Inflammatory macrophage (primary cell): ENCODE measurements at places on chromosomes 11 and 22.

DNA sequence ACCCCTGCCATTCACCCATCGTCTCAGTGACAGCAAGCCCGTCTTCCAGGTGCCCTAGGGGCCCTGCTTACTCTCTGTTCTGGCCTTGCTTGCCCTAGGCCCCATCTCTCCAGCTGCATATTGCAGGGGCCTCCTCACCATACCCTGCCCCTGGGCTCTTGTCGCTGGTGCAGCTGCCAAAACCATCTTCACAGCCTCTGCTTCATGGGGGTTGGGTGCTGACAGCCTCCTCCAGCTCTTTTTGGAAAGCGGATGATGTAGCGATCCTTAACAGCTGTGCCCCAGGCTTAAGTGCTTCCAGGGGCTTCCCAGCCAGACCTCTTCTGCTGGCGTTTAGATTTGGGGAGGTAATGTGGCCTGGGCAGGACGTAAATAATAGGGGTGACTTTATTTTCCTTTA lies 61.2 kb upstream of the SUSD2 start:
- DNase-seq = no peak

GRCh38 chr11:117457835-117458234 lies 130.2 kb downstream of the CEP164 start:
- DNase-seq = no peak

- peak; percentile 85 for DNase-seq
Measured at GRCh38 chr11:34492806-34493414, 20.7 kb downstream of the ELF5 start.

DNA sequence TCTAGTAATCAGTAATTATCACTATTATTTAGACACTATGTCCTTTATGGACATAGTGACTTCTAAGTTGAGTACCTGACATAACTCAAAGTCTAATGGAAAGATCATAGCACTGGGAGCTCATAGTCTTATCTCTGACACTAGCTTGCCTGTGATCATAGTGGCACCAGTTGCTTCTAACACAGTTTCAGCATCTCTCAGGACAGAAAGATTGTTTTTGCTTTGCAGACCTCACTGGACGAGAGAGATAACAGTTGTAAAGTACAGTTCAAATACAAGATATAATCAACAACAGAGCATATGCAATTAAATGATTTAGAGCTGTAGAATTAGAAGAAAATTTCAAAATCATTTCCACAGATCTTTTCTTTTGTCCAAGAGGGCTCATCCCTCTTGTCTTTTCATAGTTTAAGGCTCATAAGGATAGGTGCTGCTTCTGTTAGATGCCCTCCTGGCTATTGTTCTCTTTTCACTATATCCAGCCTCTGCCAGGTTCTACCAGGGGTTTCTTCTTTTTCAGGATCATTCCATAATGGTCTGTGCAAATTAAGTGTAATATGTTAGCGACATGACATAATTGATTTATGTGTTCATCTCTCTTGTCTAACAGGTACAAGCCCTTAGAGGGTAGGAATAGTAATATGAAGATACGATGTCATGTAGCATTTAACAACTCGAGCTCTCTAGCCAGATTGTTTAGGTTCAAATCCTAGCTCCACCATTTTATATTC lies 1175.4 kb upstream of the TENM4 start:
- DNase-seq = no peak

DNA sequence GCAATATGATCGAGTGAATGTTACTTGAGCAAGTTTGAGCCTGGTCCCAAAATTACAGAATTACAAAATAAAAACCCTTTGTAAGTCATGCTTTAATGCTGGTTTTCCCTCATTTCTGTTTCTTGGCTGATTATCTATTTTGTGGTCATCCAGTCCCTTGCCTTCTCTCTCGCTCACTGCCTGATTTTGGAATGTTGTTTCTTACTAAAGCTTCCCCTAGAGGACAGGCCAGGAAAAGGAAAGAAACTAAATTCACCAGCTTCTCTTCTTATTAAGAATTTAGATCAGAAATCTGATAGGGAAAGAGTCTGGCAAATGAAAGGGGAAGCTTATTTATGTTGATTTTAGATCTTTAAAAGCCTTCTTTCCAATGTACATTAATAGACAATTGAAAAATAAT lies 16.6 kb upstream of the BDNF start:
- DNase-seq = no peak

DNA sequence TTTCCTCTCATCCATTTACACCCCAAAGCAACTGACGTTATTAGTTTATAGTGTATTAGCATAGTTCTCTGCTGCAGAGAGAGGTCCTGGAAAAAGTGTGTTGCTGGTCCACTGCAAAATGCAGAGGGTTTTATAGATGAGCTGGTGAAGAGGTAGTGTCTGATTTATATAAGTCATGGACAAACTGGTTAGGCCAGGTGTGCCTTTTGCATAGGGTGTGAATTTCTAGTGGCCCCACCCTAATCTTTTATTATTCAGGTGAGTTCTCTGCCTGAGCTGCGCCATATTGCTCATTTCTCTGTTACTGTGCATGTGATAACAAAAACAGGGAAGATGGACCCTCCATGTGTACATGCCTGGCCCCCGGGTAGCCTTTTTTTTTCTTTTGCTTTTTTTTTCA lies 43.1 kb upstream of the TRIM77 start:
- DNase-seq = no peak

GRCh38 chr11:1667121-1667850 lies 29.7 kb upstream of the KRTAP5-6 start:
- no peak for DNase-seq

DNA sequence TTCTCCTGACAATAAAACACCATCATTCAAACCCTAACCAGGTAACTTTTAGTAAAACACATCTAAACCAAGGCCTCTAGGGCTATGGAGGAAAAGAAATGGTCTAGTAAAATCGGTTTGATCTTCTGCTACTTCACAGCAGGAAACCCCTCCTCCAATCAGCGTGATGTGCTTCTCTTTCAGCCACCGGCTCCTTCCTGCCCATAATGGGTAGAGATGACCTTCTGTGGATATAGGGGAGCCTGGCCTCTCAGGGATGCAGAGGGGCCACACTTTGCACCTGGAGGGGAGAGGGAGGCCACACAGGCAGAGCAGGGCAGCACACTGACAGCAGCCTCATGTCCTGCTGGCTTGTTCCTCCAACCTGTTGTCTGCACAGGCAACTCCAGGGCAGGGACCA lies 6.9 kb downstream of the EHD1 start:
- DNase-seq = no peak
